ENCODE measurements at places on chromosomes 7 and 10. TPM values are rescaled to one million over a fixed set of nuclear protein-coding genes. Genes with fewer than 3 reads are reported as not detected.

The ADAM8 gene
- 3.2 TPM for total RNA-seq

- DNase-seq: no peak
- H3K4me3 ChIP-seq: no peak overlapping the region
- H3K36me3 ChIP-seq: no peaks in the 10 kb centered on the region
- no peak overlapping the region for H3K27ac ChIP-seq
- no peaks in the 10 kb centered on the region for H3K27me3 ChIP-seq
- peaks cover 6% of the 10 kb centered on the region for H3K4me1 ChIP-seq
Measured at GRCh38 chr7:75953931-75954330, 39.0 kb downstream of the POR start.

DNA sequence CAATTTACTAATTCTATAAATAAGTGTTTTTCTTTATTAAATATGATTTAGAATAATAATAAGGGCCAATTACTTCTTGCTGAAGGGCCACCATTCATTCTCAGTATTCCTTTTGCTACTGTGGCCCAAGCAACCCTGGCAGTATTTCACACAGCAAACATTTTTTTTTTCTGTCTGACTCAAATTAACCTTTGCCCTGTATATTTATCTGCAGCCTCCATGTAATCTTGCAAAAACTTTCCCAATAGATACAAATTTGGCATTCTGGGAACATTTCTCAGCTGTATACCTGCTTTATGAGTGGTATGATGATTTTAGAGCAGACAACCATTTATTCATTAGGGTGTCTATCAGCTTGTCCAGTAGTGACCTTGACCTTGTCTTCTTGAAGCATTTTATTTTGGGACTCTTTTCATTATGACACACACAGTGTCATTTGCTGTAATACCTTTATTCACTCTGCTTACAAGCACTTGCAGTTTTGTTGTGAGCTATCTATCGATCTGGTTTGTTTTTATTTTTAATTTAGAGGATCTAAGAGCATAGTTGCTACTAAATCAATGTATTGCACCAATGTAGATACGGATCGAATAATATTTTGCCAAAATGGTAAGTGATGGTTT, 159.7 kb upstream of the PLXDC2 start:
- DNase-seq: no peak
- H3K36me3 ChIP-seq: no peaks in the 10 kb centered on the region
- no peaks in the 10 kb centered on the region for H3K27me3 ChIP-seq
- no peak overlapping the region for H3K27ac ChIP-seq

GRCh38 chr10:109880886-109881768, 42.2 kb downstream of the XPNPEP1 start:
- DNase-seq: no peak
- no peak overlapping the region for H3K27ac ChIP-seq
- H3K27me3 ChIP-seq: no peaks in the 10 kb centered on the region
